ENCODE measurements at places on chromosomes 4 and X.

GRCh38 chrX:103428525-103428924 lies 52.2 kb downstream of the BEX3 start:
- no peak for DNase-seq
- no peaks in the 10 kb centered on the region for H3K4me1 ChIP-seq
- H3K4me3 ChIP-seq = no peak overlapping the region
- H3K27ac ChIP-seq = no peak overlapping the region
- H3K27me3 ChIP-seq = no peaks in the 10 kb centered on the region
- H3K36me3 ChIP-seq = no peaks in the 10 kb centered on the region

GRCh38 chrX:40644821-40645358 lies 2.5 kb downstream of the CXorf38 start:
- peak overlapping the region; percentile 84 for H3K27ac ChIP-seq
- peak overlapping the region; percentile 60 for H3K4me3 ChIP-seq
- DNase-seq = peak; percentile 41
- peaks cover 13% of the 10 kb centered on the region for H3K36me3 ChIP-seq
- H3K27me3 ChIP-seq = no peaks in the 10 kb centered on the region
- peaks cover 32% of the 10 kb centered on the region for H3K4me1 ChIP-seq

GRCh38 chrX:134660627-134661026 lies 2.4 kb upstream of the PLAC1 start:
- no peaks in the 10 kb centered on the region for H3K36me3 ChIP-seq
- H3K4me3 ChIP-seq = no peak overlapping the region
- H3K27me3 ChIP-seq = no peaks in the 10 kb centered on the region
- no peak overlapping the region for H3K27ac ChIP-seq
- H3K4me1 ChIP-seq = no peaks in the 10 kb centered on the region
- no peak for DNase-seq

DNA sequence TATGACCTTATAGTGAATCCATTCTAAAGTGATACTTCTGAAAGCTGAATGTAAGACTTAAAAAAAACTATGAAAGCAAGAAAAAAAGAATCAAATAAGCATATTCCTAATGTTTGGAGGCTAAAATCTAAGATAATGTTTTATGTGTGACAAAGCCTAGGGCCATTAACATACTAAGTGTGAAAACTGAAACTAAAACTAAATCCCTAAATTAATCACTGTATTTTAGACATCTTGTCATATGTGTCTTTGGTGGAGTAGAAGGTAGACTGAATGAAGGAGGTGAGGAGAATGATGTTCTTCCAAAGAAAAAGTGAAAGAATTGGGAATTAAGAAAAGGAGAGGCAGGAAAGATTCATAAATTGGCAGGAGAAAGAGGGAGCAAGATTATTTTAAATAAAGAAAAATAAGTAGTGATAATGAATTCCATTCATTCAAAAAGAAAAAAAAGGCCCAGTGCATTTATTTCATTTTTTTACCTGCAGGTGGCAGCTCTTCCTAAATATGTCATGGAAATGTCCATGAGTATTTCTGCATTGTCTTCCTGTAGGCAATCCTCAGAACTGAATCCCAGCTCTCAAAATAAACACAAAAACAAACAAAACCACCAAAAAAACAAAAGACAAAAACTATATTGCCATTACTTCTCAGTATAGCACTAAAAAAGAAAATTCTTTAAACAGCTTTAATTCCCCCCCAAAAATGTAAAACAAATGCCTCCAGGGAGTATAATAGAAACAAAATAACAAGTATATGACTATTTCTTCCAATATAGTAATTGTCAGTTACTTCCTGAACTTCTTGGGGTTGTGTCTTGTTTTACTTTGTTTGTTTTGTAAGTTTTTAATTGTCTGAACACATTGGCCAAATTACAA lies 17.0 kb upstream of the AP1AR start:
- H3K27me3 ChIP-seq = no peaks in the 10 kb centered on the region
- H3K36me3 ChIP-seq = no peaks in the 10 kb centered on the region
- no peak overlapping the region for H3K4me3 ChIP-seq
- H3K27ac ChIP-seq = no peak overlapping the region
- H3K4me1 ChIP-seq = no peaks in the 10 kb centered on the region

GRCh38 chr4:76206222-76206942 lies 7.2 kb downstream of the SCARB2 start:
- H3K4me3 ChIP-seq = no peak overlapping the region
- no peaks in the 10 kb centered on the region for H3K27me3 ChIP-seq
- no peak for DNase-seq
- no peaks in the 10 kb centered on the region for H3K36me3 ChIP-seq
- peaks cover 11% of the 10 kb centered on the region for H3K4me1 ChIP-seq
- no peak overlapping the region for H3K27ac ChIP-seq

GRCh38 chr4:90069151-90069550 lies 58.0 kb upstream of the CCSER1 start:
- no peak for DNase-seq
- H3K27ac ChIP-seq = no peak overlapping the region
- H3K27me3 ChIP-seq = no peaks in the 10 kb centered on the region
- H3K4me1 ChIP-seq = no peaks in the 10 kb centered on the region

DNA sequence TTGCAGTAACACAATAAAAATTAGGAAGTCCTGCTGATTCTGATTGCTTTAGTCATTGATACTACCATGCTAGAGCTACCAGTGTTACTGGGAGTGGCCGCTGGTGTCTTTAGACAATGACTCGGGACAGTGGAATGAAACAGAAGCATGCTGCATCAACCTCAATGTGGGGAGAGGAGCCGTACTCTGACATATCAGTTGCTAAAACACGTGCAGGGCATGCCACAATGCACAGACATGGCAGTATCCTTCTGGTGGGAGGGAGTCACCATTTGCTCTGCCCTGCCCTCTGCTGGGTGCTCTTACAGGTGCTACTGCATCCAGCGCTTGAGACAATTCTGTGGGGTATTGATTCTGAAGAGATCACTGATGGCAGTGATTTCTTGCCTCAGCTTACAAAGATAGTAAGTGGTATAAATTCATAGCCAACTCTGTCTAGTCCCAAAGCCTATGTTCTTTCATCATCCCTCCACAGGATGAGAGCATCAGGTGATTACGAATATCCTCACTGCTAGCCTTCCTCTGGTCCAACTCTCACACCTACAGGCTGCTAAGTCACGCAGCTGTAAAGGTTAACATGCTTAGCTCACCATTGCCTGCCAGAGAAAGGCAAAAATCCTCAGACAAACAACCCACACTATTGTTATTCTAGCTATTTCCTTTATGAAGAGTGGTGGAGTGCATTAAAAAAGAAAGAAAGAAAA lies 43.7 kb downstream of the NSG1 start:
- H3K27me3 ChIP-seq = no peaks in the 10 kb centered on the region
- no peak for DNase-seq
- no peak overlapping the region for H3K27ac ChIP-seq
- H3K36me3 ChIP-seq = peaks cover 12% of the 10 kb centered on the region
- no peak overlapping the region for H3K4me3 ChIP-seq

DNA sequence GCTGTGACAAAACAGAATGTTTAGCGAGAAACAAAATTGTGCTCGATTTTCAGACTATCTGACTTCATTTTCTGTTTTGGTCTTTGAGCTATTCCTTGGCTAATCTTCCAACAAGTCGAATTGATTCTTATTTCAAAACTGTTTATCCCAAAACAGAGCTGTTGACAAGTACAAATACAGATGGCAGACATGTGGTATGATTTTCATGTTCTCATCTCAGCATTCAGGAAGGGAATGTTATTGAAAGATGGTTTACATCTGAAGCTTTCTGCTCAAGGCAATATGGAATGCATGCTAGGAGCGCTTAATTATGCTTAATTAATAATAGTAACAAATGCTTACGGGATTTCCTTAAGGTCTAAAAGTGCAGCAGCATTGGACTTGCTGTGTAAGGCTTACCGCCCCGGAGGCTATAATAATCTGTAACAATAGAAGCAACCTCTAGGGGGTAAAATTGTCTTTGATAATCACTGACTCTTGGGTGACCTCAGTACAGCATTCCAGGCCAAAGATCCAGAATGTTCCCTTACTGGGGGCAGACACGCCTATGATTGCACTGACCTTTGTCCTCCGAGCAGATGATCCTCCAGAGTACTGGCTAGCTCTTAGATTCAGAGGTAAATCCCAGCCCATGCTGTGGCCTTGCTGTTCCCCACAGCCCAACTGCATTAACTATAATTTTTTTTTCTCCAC lies 16.4 kb downstream of the LSM6 start:
- H3K27me3 ChIP-seq = no peaks in the 10 kb centered on the region
- DNase-seq = no peak
- no peaks in the 10 kb centered on the region for H3K4me1 ChIP-seq
- no peak overlapping the region for H3K27ac ChIP-seq
- H3K4me3 ChIP-seq = no peak overlapping the region
- H3K36me3 ChIP-seq = peaks cover 43% of the 10 kb centered on the region

- peak overlapping the region; percentile 2 for H3K4me3 ChIP-seq
- DNase-seq = no peak
- H3K27me3 ChIP-seq = peaks cover 29% of the 10 kb centered on the region
- no peaks in the 10 kb centered on the region for H3K36me3 ChIP-seq
- H3K27ac ChIP-seq = no peak overlapping the region
These were observed 454 bp downstream of the BTC start for GRCh38 chr4:74793757-74794381.

GRCh38 chr4:36320117-36320896 lies 38.9 kb downstream of the DTHD1 start:
- H3K27ac ChIP-seq = no peak overlapping the region
- DNase-seq = no peak
- no peak overlapping the region for H3K4me3 ChIP-seq

Measured in CD4-positive, alpha-beta T cell (primary cell).